Stimulated activated CD4-positive, alpha-beta T cell treated with anti-CD3 and anti-CD28 coated beads, Interleukin-2, amount 100 ng/mL, for 48 hours (primary cell): ENCODE measurements at places on chromosomes 2 and 18.

GRCh38 chr2:207503234-207503633 is 26.5 kb upstream of the CREB1 start:
- DNase-seq: no peak

GRCh38 chr2:94874277-94874997 is 3.2 kb downstream of the TEKT4 start:
- peak; percentile 70 for DNase-seq

GRCh38 chr18:57223144-57223870 is 76.4 kb downstream of the BOD1L2 start:
- DNase-seq: no peak

GRCh38 chr2:224242561-224242960 is 159.3 kb downstream of the FAM124B start:
- no peak for DNase-seq

DNA sequence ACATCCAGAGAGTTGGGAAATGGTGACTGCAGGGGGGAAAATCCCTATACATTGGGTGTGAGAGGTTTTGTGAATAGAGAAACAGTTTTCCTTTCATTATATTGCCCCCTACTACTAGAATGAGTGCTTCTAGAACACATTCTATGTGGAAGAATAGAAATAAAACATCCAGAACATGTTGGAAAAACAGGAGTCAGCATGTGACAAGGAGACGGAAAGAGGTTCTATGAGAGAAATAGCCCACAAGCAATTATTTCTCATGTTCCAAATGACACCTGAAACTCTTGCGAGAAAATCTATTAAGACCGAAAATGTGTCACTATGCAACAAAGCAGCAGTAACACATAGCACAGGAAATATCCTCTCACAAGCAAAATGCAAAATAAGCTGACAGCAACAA is 202.7 kb upstream of the SPOPL start:
- no peak for DNase-seq

DNA sequence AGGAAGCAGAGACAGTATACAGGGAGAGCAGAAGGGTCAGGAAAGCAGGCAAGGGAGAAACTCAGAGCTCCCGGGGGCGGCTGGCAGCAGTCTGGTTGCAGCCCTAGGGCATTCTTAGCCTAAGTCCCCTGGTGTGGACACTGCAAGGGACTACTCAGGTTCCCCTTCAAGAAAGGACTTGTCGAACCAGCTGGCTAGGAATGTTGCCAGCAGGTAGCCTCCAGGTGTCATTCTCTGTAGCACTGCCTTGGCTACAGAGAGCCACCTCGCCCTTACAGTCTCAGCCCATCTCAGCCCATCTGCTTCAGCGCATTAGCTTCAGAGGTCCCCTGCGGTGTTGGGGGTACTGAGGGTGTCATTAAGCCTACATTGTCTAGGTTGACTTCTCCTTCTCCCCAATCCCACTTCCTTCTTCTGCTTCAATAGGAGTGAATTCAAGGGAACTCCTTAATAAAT is 11.3 kb upstream of the TMSB10 start:
- no peak for DNase-seq

- DNase-seq: no peak
Measured at GRCh38 chr18:10140461-10141282, 226.9 kb downstream of the VAPA start.

DNA sequence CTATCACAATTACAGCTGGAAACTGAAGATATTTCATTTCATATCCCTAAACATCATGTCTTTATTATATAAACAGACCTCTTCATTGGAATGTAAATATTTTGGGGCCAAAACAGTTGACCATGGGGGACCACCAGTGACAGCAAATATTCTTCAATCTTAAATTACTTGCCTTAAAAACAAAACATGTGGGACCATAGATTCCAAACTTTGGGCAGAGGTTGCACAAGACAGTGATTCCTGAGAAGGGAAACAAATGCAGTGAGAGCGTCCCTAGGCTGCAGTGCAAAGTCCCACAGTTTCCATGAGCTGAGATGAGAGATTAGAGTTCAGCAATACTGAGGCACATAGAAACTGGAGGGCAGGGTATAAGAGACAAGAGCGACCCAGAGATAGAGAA is 818.9 kb downstream of the CBLN2 start:
- DNase-seq: no peak
